ENCODE measurements at places on chromosomes 3 and 15.

DNA sequence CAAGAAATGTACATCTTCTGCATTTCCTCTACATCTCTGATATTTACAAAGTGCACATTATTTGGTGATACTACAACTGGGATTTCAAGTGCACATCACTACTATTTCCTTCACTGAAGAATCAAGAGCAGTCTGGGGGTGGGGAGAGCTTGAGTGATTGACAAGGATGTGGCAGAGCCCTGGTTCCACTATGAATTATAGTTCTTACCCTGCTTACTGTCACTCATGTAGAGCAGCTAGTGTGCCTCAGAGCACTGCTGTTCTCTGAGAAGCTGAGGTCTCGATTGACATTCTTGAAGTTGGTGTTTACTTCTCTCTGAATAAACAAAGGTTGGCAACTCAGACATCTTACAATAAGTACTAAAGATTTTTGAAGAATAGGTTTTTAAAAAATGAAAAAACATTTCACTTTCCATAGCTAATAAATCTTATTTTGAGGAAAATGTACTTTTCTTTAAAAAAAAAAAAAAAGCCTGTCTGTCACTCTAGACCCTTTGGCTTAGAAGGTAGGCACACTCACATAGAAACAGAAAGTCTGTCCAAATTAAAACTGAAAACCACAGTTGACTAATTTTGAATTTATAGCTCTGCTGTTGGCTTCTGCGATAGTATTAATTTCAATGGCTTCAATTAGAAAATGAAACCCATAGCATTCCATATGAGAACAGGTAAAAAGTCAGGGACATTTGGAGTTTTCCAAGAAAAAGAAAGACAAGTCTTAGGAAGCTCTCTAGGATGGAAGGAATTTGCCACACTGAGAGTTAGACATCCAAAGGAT lies 5.6 kb downstream of the GREM1 start:
- no peak for DNase-seq

GRCh38 chr3:138300647-138301046 lies 29.0 kb downstream of the NME9 start:
- no peak for DNase-seq

- no peak for DNase-seq
Observed at GRCh38 chr3:53509494-53509893, 15.1 kb downstream of the CACNA1D start.

DNA sequence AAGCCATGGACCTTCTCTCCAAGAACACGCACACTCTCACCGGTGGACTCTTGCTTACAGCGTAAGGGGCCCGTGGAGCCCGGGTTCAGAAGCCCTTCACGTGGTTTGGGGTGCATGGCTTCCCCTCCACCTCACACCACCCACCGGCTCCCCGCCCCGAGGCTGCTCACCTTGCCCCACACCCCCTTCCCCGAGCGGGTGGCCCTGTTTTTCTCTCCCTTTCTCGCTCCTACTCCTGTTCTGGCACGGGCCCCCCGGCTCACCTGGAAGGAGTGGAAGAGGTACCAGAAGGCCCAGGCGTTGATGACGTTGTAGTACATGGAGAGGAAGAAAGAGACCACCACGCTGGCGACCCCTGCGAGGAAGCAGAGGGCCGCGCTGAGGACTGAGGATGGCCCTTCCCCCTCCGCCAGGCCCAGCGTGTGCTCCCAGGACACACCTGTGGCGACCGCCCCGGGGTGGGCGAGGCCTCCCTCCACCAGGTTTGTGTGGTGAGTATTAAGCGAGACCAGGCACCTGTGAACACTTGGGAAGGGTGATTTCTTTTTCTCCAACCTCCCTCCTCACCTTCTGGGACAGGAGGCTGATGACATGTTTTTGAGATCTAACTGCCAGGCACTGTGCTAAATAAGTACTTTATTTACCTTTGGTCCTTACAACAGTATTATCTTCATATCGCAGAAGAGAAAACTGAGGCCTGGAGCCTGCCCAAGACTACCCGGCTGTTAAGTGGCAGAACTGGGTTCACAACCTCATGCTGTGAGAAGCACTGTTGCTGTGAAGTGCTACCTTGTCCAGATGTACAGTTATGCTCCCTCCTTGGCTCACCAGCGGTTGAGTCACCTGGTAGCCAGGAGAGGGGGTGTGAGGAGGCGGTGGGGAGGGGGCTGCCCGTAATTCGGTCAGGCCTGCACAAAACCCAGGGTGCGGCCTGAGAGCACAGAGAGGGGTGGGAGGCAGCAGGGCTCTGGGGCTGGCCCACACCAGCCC lies 16.3 kb downstream of the SLC6A20 start:
- no peak for DNase-seq

DNA sequence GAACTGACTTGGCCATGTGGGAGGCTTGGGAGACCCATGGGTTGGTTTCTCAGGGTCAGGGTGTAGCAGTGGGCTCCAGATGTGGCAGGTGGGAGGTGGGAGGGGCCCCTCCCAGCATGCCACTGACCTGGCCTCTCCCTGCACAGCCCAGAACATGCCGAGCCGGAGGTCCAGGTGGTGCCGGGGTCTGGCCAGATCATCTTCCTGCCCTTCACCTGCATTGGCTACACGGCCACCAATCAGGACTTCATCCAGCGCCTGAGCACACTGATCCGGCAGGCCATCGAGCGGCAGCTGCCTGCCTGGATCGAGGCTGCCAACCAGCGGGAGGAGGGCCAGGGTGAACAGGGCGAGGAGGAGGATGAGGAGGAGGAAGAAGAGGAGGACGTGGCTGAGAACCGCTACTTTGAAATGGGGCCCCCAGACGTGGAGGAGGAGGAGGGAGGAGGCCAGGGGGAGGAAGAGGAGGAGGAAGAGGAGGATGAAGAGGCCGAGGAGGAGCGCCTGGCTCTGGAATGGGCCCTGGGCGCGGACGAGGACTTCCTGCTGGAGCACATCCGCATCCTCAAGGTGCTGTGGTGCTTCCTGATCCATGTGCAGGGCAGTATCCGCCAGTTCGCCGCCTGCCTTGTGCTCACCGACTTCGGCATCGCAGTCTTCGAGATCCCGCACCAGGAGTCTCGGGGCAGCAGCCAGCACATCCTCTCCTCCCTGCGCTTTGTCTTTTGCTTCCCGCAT lies 7.9 kb upstream of the STAB1 start:
- no peak for DNase-seq

GRCh38 chr15:38300395-38300794 lies 47.8 kb downstream of the SPRED1 start:
- DNase-seq, result no peak

DNA sequence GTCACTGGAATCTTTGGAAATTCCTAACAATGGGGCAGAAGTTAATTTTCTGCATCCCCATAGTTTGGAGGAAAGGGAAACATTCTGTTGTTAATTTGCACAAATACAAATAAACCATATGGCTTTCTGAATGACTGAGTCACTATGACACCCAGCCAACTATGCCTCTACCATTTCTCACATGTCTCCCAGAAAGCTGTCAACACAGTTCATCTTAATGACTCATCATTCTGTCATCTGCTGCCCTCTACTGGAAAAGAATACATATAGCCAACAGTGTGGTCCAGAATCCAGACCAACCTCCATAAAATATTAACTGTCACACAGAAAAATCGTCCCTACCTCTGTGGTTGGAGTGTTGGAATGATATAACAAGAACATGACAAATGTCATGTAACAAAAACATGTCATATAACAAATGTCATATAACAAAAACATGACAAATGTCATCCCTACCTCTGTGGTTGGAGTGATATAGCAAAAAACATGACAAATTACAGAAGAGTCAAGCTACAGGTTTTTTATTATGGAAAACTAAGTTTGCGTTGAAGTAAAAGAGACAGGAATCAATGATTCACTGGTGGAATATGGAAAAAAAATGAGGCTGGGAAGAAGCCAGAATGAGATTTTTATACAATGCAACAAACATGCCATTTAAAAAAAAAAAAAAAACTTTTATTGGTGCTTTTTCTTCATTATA lies 47.7 kb upstream of the GYG1 start:
- peak; percentile 68 for DNase-seq

GRCh38 chr3:20225769-20226168 lies 39.8 kb upstream of the SGO1 start:
- DNase-seq, result peak; percentile 38

DNA sequence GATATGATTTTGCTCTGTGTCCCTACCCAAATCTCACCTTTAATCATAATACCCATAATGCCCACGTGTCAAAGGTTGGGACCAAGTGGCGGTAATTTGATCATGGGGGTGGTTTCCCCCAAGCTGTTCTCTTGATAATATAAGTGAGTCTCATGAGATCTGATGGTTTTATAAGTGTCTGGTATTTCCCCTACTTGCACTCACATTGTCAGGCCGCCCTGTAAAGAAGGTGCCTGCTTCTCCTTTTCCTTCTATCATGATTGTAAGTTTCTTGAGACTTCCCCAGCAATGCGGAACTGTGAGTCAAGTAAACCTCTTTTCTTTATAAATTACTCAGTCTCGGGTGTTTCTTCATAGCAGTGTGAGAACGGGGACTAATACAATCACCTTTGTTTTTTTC lies 279.8 kb downstream of the ARPP21 start:
- DNase-seq, result no peak

GRCh38 chr15:70181626-70182255 lies 84.0 kb upstream of the TLE3 start:
- no peak for DNase-seq

- no peak for DNase-seq
Observed at GRCh38 chr3:12922881-12923431, 81.6 kb upstream of the RPL32 start.

DNA sequence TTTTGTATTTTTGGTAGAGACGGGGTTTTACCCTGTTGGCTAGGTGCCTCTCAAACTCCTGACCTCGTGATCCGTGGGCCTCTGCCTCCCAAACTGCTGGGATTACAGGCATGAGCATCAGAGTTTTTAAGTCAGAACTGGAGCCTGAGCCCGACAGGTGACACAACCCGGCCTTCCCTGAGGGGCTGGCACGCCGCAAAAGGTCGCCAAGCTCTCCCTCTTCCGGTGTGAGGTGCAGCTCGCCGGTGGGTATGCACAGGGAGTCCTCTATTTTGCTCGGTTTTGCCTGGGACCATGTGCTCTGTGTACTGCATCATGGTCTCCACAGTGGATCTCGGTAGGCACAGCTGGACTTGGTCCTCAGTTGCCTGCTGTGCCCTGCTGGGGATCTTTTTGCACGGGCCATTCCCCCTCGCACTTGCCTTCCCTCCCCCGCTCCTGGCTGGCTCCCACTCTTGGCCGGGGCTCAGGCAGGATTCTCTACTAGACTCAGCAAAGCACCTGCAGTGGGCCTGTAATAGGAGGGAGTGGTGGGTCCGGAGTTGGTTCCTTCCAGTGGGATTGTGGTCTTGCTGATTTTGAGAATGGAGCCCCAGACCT lies 101.2 kb upstream of the KLF13 start:
- no peak for DNase-seq

DNA sequence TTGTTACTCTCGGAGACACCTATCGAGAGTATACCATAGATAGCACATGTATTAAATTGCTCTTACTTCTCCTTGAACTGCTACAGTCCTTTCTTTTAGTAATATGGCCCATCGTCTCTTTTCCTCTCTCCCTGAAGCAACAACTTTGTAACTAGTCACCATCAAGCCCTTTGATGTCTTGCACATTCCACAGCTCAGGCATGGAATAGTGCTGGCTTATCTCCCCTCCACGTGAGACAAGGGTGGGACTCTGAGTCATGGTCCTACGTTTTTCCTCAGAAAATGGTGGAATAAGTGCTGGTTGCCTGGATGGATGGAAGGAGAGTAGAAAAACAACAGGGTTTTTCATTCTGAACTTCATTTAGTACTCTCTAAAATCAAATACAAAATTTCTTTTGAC lies 163.3 kb upstream of the MBNL1 start:
- no peak for DNase-seq

DNA sequence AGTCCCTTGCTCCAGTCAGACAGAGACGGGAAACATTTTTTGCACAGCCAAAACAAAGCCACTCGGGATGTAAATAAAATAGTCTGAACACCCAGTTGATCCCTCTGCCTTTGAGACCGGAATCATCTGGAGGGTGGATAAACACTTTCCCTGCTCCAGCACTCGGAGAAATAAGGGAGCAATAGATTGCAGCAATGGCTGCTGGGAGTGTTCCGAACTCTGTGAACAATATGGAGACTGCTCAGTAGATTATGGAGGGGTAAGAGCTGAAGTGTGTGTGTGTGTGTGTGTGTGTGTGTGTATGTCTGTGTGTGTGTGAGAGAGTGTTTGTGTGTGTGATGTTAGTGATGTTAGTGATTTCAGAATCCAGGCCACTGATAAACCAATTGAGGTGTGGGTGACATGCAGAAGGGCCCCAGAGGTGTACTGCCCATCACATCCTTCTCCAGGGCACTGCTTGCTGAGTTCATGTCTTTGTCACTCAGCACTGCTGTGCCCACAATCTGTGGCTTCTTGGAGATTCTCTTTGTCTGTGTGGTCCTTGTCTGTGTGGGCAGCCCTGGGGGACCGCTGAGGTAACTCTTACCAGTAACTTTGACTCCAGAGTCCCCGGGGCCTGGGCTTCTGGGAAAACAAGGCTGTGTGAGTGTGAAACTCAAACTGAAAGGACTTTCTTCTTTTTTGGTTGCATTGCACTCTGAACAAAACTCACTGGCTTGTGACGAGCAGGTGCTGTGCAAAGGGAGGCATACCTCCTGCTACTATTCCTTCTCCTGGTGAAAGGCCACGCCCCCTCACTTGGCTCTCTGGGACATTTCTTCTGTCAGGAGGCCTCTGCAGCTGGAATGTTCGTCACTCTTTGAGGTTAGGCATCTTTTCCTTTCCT lies 23.0 kb downstream of the CRYGS start:
- DNase-seq, result peak; percentile 52

GRCh38 chr15:93274257-93274656 lies 185.2 kb upstream of the RGMA start:
- no peak for DNase-seq

DNA sequence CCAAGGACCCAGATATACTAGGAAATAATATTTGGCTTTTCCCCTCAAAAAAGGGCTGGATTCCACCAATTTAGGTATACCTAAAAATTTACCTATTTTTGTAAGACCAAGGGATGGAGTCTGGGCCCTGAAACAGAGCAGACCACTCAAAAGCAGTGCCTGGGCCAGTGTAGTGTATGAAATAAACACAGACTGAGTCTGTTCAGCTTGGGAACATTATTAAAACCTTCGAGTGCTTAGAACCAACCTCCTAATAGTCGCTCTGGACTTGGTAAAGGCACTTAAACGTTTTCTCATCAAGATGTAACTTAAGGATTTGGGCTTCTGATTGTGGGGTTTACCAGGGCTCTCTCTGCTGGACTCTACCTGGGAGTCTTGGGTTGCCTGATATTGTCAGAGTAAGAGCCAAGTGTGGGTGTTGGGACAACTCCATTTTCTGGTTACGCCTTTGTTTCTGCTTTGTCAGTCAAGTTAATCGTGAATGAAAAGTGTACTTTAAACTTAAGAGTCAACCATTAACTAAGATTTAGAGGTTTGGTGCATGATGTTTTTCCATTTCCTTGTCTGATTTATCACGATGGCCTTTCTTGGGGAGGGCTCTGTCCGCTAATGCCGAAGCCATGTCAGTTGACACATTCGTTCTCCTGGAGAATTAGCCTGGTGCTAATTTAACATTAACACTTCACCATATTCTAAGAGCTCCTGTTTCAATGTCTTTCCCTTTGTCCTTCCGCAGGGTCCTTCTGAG lies 221.0 kb upstream of the TPM1 start:
- DNase-seq, result peak; percentile 61

- no peak for DNase-seq
Observed at GRCh38 chr3:131622726-131623125, 120.0 kb upstream of the MRPL3 start.

Measured in left kidney (tissue), 8 donors.